DMS 273 treated with DMSO at 0.1 percent for 48 hours (cell line): ENCODE measurements at places on chromosomes 4 and X.

- DNase-seq: no peak
These were observed 300.7 kb upstream of the BOD1L1 start for GRCh38 chr4:13928214-13928613.

- no peak for DNase-seq
These were observed 255.2 kb upstream of the SFRP2 start for GRCh38 chr4:154044108-154044531.

- no peak for DNase-seq
These were observed 4.0 kb downstream of the EFNB1 start for GRCh38 chrX:68832516-68833447.

DNA sequence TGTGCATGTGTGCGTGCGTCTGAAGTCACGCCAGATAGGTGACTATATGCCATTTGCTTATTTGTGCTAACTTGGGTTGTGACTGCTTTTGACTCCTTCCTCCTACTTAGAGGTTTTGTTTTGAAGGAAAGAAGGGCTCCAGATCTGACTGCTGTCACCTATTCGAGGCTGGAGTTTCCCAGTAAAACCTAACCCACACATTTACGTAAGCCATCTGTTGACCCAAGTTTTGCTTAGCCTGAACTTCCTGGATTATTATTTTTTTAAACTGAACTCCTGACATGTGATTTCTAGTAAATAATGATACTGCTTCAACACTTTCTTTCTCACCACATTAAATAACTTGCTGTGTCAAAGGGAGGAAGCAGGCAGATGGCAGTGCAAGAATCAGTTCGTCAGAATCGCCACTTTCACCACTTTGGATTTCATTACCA is 41.5 kb downstream of the DTHD1 start:
- DNase-seq: no peak

GRCh38 chr4:7285244-7286094 is 93.1 kb downstream of the SORCS2 start:
- peak; percentile 69 for DNase-seq

DNA sequence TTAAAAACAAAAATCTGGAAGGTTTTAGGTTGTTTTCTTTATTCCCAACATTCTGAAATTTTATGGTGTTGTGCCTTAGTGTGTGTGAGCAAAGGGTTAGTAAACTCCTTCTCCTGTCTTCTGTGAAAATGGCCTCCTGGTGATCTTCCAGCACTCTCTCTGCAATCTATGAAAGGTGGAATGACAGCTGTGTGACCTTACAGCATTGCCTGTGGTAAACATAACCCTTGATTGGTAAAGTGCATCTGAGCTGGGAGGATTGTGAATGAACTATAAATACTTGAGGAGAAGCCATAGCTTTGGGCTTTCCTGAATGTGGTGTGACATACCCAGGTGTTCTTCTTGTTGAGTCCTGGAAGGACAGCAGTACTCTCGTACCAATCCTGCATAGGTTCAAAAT is 10.0 kb downstream of the ART3 start:
- no peak for DNase-seq

- DNase-seq: peak; percentile 8
These were observed 156.7 kb downstream of the ATP10D start for GRCh38 chr4:47641755-47642154.

GRCh38 chr4:3807822-3808496 is 41.8 kb downstream of the ADRA2C start:
- no peak for DNase-seq

- DNase-seq: no peak
These were observed 36.5 kb downstream of the TXLNG start for GRCh38 chrX:16822723-16823122.

DNA sequence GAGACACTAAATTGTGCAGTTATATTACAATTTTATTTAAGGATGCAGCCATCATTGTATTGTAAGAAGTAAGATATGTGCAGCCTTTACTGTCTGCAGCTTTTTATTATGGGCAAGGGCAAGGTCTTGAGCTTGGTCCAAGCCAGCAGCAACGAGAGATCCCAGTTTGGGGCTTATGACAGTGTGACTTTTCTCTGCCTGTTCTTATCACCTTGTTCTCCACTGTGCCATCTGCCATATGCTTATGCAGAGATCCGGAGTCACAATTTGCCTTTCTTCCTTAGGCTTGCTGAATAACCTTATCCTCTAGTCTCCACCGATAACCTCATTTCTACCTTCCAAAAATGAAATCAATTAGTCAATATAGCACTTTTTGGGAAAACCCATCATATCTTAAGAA is 30.4 kb downstream of the MAPK10 start:
- no peak for DNase-seq

DNA sequence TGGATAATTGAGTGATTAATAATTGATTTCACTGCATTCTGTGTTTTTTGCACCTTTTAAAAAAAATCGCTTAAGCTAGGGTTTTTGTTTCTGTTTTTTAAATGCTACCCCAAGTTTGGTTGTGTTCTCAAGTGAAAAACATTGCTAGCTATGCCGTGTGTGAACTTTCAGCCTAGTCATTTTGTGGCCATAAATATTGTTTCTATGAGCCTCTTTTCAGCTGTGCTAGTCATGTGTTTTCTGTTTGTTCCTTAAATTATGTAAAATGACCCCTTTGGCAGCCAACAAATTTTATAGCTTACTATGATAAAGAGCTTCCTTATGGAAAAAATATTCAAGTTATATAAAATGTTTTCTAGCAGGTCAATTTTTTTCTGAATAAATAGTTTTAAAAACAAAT is 59.1 kb downstream of the GALNT7 start:
- DNase-seq: no peak

- DNase-seq: no peak
These were observed 113.6 kb upstream of the CBLL2 start for GRCh38 chrX:22159071-22159470.

GRCh38 chr4:96170198-96170597 is 330.3 kb downstream of the PDHA2 start:
- DNase-seq: no peak

DNA sequence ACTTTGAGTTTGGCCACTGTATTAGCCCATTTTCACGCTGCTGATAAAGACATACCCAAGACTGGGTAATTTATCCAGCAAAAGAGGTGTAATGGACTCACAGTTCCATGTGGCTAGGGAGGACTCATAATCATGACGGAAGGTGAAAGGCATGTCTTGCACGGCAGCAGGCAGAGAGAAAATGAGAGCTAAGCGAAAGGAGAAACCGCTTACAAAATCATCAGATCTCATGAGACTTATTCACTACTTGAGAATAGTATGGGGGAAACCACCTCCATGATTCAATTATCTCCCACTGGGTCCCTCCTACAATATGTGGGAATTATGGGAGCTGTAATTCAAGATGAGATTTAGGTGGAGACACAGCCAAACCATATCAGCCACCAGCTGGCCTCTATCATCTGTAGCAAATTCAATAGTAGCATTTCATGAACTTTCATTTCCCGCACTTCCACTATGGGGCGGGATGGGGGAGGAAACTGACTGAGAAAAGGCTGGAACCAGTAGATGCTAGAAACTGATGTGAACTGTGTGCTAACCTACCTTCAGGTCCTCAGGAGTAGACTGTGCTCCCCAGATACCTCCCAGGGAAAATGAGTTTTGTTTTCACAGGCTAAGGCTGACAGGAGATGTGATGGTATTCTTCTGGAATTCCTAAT is 35.3 kb upstream of the LGI2 start:
- DNase-seq: no peak

- no peak for DNase-seq
These were observed 19.5 kb upstream of the PDGFRA start for GRCh38 chr4:54209617-54210016.

DNA sequence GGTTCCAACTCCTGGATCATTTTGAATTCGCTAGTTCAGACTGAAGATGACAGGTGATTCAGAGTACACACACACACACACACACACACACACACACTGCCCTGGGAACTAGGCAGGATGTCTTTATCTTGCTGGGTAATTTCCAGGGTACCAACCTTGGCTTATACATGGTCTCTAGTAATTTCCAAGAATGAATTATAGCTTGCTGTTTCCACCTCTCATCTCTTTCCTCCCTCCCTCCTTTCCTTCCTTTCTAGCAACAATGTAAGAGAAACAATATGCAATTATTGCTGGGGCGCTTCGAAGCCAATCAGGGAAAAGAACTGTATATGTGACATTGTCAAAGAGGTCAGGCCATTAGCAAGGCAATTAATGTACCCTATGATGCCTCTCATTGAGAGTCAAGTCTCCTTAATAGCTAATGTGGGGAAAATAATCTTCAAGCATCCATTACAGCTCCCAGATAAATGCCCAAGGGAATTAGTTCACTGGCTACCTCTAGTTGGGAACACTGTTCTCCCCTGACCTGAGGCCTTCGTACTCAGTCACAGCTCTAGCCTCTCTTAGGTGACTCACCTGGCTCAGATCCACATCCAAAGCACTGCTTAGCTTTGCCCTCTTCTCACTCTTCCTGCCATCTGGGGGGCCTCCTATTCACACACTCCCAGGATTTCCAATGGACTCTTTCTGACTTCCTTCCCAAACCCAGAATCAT is 311.5 kb downstream of the PPP1R2C start:
- no peak for DNase-seq

GRCh38 chrX:82127228-82128123 is 925.6 kb downstream of the SH3BGRL start:
- DNase-seq: no peak

GRCh38 chr4:90112715-90113114 is 14.5 kb upstream of the CCSER1 start:
- no peak for DNase-seq

- no peak for DNase-seq
These were observed 1388.9 kb downstream of the C4orf33 start for GRCh38 chr4:130484826-130485225.

DNA sequence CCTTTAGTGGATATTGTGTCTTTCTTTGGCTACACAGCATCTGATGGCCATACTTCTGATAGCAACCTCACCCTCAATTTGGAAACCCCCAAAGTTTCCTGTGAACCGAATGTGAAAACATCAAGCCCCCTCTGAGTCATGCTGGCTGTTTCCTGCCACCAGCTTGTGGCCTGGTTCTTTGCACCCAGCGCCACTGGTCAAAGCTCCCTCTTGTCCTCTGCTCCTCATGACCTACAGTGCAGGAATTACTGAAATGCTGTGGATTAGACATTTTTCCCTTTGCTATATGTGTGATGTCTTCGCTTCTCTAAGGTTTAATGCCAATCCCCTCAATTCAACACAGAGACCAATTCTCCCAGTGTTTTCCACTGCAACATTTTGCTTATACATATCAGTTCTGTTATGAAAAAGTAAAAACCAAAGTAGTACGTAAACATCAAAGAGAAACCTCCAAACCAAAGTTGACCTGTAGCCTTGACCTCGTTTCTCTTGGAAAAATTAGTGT is 224.0 kb upstream of the TENM3 start:
- no peak for DNase-seq

GRCh38 chrX:138638996-138639395 is 72.5 kb downstream of the FGF13 start:
- no peak for DNase-seq

DNA sequence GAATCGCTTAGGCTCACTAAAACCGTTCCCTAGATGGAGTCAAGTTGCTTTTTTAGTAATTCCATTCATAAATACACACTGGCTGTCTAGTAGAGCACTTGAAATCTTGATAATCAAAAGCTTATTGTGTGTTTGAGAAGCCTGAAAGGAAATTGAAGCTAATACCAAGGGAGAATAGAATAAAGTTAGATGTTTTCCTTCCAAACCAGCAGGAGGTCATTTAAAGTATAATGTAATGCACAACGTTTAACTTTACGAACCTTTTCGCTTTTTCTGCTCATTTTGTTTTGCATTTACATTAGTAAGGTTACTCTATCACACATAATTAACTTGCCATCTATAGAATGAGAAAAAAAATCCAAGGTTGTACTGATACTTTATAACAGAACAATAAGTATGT is 440.9 kb downstream of the NKX6-1 start:
- no peak for DNase-seq

GRCh38 chr4:1400831-1401408 is 5.3 kb downstream of the NKX1-1 start:
- no peak for DNase-seq

DNA sequence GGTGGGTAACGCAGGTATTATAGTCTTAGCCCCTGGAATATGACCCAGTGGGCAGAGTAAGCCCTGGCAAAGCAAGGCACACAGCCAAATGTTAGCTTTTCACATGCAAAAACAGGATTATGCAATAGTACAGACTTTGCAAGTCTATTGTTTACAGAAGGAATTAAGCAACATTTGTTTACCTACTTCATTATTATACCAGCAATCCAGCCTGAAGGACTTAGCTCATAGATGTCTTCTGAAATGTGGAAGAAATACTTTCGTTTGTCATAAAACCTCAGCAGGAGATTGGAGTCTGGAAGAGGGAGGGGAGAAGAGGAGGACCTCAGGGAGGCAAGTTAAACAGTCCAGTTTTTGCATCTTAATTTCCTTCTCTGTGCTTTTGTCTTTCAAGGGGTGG is 226.7 kb upstream of the CENPE start:
- no peak for DNase-seq

DNA sequence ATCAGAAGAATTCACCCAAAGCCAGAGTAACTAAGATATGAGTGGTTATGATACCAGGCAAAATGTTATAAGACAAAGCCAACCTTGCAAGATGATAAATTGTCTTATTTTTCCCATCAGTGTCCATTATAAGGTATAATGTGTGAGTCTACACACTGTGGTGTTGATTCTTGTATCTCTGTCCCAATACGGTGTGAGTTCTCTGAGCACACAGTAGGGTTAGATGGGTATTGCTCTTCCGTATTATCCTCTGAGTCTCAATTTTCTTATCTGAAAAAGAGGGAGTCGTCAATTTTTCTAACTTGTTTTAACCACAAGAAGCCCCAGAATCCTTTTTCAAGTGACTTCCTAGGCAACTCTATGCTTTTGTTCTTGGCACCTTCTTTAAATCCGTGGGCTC is 69.9 kb downstream of the HMGB2 start:
- DNase-seq: no peak

DNA sequence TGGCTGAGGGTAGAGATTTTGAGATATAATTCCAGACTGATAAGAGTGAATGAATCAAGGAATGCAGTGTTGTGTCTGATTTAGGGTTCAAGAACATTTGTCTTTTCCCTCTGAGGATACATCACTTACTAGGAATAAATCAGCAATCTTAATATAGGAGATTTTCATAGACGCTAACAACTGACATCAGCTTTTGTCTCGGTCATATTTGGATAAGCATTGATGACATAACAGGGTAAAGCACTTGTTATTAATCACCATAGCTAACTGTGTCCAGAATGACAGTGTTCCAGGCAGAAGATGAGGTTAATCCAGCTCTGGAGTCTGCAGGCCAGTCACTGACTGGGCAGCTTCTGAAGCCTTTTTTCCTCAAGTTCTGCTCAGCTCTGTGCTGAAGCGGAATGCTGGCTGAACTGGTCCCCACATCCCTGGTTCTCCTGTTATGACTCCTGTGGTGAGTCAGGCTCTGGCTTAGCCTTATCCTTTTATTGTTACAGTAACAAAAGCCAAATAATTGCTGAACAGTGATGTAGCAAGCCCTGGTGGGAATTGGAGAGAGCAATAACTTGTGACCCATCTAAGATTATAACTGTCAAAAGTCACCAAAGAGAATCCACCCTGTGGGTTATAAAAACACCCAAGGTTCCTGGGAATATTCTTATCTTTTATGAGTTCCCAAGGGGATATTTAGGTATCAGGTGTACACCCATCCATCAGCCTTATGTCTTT is 41.8 kb downstream of the FNIP2 start:
- no peak for DNase-seq
